Activated CD4-positive, alpha-beta T cell treated with anti-CD3 and anti-CD28 coated beads, Interleukin-2, amount 10 ng/mL, durations not matched to agents 24 days and 14 days (primary cell): ENCODE measurements at places on chromosomes 12 and 14. TPM values are rescaled to one million over a fixed set of nuclear protein-coding genes. Genes with fewer than 3 reads are reported as not detected.

Gene PIP4K2C
- 21.5 and 23.0 TPM in 2 replicates for total RNA-seq

Gene GLT8D2
- 0.31 TPM in 1 of 2 replicates, not detected in the other for total RNA-seq

Gene AJUBA
- total RNA-seq: 2.4 and 2.7 TPM in 2 replicates

DNA sequence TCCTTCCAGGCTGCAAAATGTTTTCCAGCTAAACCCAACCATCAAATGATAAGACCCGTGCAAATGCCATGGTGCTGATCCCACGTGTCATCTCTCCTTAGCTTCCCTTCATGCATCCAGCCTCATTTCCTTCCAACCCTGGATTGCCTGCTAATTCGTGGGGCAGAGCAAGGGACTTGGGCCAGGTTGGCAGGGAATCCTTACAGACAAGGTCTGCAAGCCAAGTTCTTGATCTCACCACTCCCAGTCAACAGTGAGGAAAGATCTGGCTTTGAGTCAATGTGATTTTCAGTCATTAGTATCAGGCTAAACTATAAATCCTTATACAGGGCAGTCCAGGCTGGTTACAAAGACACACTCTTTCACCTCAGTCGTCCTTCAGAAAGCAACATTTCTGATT, 150.9 kb downstream of the ANO2 start:
- DNase-seq: no peak
- H3K4me3 ChIP-seq: no peak overlapping the region
- no peaks in the 10 kb centered on the region for H3K36me3 ChIP-seq
- H3K4me1 ChIP-seq: no peaks in the 10 kb centered on the region
- no peak overlapping the region for H3K27ac ChIP-seq

- H3K36me3 ChIP-seq: peaks cover 28% of the 10 kb centered on the region
- no peak overlapping the region for H3K4me3 ChIP-seq
- H3K4me1 ChIP-seq: peaks cover 15% of the 10 kb centered on the region
- H3K27me3 ChIP-seq: no peaks in the 10 kb centered on the region
- no peak overlapping the region for H3K27ac ChIP-seq
These were observed 32.8 kb downstream of the HVCN1 start for GRCh38 chr12:110656071-110656655.

Gene OVCH1
- not detected in 2 replicates for total RNA-seq

Gene P2RX7
- 6.2 and 7.0 TPM in 2 replicates for total RNA-seq

Gene IPO8
- total RNA-seq: 41.3 and 45.9 TPM in 2 replicates

Gene DPPA3
- not detected in 2 replicates for total RNA-seq

DNA sequence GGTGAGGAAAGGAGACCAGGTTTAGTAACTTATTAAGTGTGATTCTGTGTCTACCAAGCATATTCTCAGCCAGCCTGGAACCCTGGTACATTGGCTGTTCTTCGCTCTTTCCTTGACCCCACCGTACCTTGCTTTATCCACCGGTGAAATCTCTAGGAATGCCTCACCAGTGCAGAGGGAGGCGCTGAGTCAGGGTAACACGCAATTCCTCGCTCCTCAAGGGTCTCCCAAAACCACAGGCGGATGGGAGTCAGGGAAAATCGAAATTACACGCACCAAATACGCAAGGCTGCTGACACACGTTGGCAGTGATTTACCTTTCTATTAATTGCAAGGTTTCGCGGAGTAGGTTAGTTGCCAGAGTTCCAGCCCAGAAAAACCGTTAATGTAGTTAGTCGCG, 845 bp downstream of the L3HYPDH start:
- peaks cover 26% of the 10 kb centered on the region for H3K36me3 ChIP-seq
- H3K27ac ChIP-seq: peak overlapping the region; percentile 93
- H3K4me3 ChIP-seq: peak overlapping the region; percentile 96
- peaks cover 49% of the 10 kb centered on the region for H3K4me1 ChIP-seq
- DNase-seq: no peak
- no peaks in the 10 kb centered on the region for H3K27me3 ChIP-seq

Gene TMEM132C
- total RNA-seq: not detected in 2 replicates

- peak overlapping the region; percentile 22 for H3K4me3 ChIP-seq
- H3K4me1 ChIP-seq: peaks cover 62% of the 10 kb centered on the region
- peaks cover 6% of the 10 kb centered on the region for H3K36me3 ChIP-seq
- H3K27me3 ChIP-seq: peaks cover 24% of the 10 kb centered on the region
- no peak for DNase-seq
- no peak overlapping the region for H3K27ac ChIP-seq
These were observed 20.4 kb downstream of the ACVR1B start for GRCh38 chr12:51971679-51972421.

GRCh38 chr12:113788020-113788856, 177.9 kb downstream of the RBM19 start:
- no peak for DNase-seq
- H3K4me3 ChIP-seq: no peak overlapping the region
- peaks cover 2% of the 10 kb centered on the region for H3K27me3 ChIP-seq
- no peak overlapping the region for H3K27ac ChIP-seq
- no peaks in the 10 kb centered on the region for H3K4me1 ChIP-seq

DNA sequence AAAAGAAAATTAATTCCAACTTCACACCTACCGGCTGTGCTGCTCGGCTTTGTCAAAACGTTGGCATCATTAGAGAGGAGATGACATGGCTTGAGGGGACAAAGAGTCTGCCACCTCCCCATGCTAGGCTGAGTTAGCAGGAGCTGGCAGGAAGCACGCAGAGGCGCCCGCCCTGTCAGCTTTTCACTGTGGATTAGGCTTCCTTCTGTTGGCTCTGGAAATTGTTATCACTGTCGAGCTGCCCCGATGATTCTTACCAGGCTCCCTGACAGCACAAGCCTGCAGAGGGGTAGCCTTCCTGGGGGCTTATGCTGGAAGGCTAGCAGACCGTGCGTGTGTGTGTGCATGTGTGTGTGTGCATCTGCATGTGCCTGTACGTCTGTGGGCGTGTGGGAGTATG, 490.9 kb upstream of the TBX3 start:
- no peak overlapping the region for H3K27ac ChIP-seq
- H3K27me3 ChIP-seq: no peaks in the 10 kb centered on the region
- DNase-seq: no peak
- H3K36me3 ChIP-seq: no peaks in the 10 kb centered on the region
- no peaks in the 10 kb centered on the region for H3K4me1 ChIP-seq

- no peak overlapping the region for H3K4me3 ChIP-seq
- DNase-seq: no peak
- H3K4me1 ChIP-seq: no peaks in the 10 kb centered on the region
- no peaks in the 10 kb centered on the region for H3K27me3 ChIP-seq
- no peak overlapping the region for H3K27ac ChIP-seq
These were observed 1599.6 kb upstream of the TMEM132C start for GRCh38 chr12:126667339-126667738.

Gene SPTLC2
- total RNA-seq: 26.6 and 28.3 TPM in 2 replicates

Gene KRT74
- total RNA-seq: not detected in 2 replicates
